ENCODE measurements at places on chromosomes 16 and 17. TPM values are rescaled to one million over a fixed set of nuclear protein-coding genes. Genes with fewer than 3 reads are reported as not detected.

Gene FOXF1
- 2.0 TPM for total RNA-seq

Gene ZPBP2
- total RNA-seq: 45.1 TPM

DNA sequence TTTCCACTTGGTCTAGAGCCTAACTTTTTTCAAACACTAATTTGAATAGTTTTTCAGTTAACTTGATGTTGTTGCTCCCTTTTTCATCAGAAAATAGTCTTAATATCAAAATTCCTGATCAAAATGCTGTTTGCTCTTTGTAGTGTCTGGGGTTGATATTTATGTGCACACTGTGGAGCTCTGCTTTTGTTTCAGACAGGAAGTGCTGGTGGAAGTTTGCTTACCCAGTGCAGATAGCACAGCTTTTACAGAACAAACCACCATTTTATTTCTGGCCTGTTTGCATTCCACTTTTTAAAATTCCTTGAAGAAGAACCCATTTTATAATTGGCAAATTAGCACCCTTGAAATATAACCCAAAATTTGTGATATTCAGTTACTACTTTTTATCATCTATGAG lies 125.4 kb downstream of the MRTFB start:
- no peaks in the 10 kb centered on the region for H3K36me3 ChIP-seq
- H3K4me1 ChIP-seq: peaks cover 4% of the 10 kb centered on the region
- no peak overlapping the region for H3K27ac ChIP-seq
- H3K27me3 ChIP-seq: no peaks in the 10 kb centered on the region
- no peak overlapping the region for H3K4me3 ChIP-seq

DNA sequence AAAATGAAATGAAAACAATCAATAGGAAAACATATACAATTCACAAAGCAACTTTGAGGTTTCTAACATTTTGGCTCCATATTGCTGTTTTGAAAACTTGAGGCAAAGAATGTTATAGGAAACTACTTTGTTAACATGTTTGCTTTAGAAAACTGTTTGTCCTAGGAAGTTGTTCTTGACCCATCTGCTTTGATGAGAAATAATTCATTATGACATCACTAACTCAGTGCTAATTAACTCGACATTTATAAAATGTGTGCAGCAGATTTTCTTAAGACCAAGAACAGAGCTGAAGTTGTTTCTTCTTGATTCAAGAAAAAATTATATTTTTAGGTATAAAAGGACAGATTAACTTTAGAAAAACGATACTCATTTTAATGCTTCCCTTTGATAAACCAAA lies 94.7 kb downstream of the SOX9 start:
- no peaks in the 10 kb centered on the region for H3K36me3 ChIP-seq
- H3K27ac ChIP-seq: no peak overlapping the region
- H3K27me3 ChIP-seq: no peaks in the 10 kb centered on the region
- no peak for DNase-seq
- peaks cover 7% of the 10 kb centered on the region for H3K4me1 ChIP-seq

Gene DNASE1L2
- total RNA-seq: 2.5 TPM

Gene LGALS3BP
- 845 TPM for total RNA-seq

GRCh38 chr17:2138318-2138717 lies 83.4 kb downstream of the HIC1 start:
- H3K4me1 ChIP-seq: no peaks in the 10 kb centered on the region
- H3K36me3 ChIP-seq: no peaks in the 10 kb centered on the region
- DNase-seq: no peak
- H3K27me3 ChIP-seq: no peaks in the 10 kb centered on the region

- no peaks in the 10 kb centered on the region for H3K36me3 ChIP-seq
Measured at GRCh38 chr16:75029854-75030253, 31.0 kb downstream of the ZNRF1 start.

GRCh38 chr17:77475016-77475976 lies 334.5 kb downstream of the SEC14L1 start:
- H3K27me3 ChIP-seq: no peaks in the 10 kb centered on the region
- H3K4me3 ChIP-seq: no peak overlapping the region
- peaks cover 100% of the 10 kb centered on the region for H3K4me1 ChIP-seq
- H3K36me3 ChIP-seq: no peaks in the 10 kb centered on the region
- DNase-seq: no peak

Gene NXN
- total RNA-seq: 26.0 TPM

Gene SSTR5
- not detected for total RNA-seq

- H3K27me3 ChIP-seq: no peaks in the 10 kb centered on the region
- H3K27ac ChIP-seq: peak overlapping the region; percentile 85
- DNase-seq: no peak
- no peaks in the 10 kb centered on the region for H3K36me3 ChIP-seq
Measured at GRCh38 chr16:4626396-4626795, 1.8 kb downstream of the MGRN1 start.

DNA sequence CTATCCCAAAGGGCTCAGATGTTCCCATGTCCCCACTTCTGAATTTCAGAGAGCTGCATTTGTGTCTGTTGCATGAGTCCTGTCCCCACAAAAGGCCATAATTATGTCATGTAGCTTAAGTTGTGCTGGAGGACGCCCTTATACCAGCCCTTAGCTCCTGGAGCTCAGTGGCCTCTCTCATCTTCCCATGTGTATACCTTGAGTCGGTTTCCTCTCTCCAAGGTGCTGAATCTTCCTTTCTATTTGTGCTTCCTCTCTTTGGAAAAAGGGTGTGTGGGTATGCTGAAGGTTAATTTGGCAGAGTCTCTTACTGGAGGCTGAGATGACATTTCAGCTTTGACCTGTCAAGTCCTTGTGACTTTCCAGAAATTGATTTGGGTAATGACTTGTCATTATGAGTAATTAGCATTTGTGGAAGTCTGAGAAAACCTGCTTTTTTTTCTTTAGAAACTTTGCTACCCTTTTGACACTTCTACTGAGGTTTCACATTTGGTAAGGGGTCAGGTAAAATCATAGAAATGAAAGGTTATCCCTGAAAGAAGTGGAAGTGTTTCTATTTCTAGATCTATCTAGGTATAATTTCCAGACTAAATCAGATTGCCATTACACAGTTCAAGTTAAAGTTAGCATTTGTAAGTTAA lies 185.4 kb downstream of the ABCC12 start:
- no peak for DNase-seq
- no peaks in the 10 kb centered on the region for H3K36me3 ChIP-seq
- no peak overlapping the region for H3K4me3 ChIP-seq
- no peak overlapping the region for H3K27ac ChIP-seq
- no peaks in the 10 kb centered on the region for H3K4me1 ChIP-seq
- H3K27me3 ChIP-seq: no peaks in the 10 kb centered on the region

DNA sequence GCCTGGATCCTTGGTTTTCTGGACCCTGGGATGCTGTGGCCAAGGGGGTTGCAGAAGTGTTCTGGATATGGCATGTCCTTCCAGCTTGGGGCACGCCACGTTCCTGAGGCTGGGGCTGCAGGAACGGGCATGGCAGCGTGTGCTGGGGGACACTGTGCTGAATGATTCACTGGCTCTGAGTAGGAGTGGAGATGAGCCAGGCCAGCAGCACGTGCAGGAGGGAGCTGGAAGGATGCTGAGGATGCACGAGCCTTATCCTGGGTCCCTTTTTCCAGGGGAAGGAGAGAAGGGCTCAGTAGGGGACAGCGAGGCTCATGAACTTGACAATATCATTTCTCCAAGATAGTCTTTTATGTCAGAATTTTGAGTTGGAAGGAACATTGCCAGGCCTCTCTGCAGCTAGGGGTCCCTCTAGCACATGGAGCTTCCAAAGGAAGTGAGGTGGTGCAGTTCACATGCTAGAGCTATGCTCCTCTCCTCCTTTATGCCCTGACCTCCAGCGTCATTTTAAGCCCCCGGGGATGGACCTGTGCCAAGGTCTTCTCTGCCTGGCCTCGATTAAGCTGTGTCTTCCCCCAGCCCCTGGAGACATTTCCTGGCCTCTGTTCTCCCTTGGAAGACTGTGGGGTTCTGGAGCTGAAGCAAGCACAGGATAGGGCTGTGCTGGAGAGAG lies 125.9 kb downstream of the OR1D5 start:
- peaks cover 5% of the 10 kb centered on the region for H3K4me1 ChIP-seq
- no peaks in the 10 kb centered on the region for H3K36me3 ChIP-seq
- H3K4me3 ChIP-seq: no peak overlapping the region
- H3K27ac ChIP-seq: no peak overlapping the region
- no peaks in the 10 kb centered on the region for H3K27me3 ChIP-seq

Gene DNAJA2
- 51.5 TPM for total RNA-seq

- peaks cover 20% of the 10 kb centered on the region for H3K4me1 ChIP-seq
- peak overlapping the region; percentile 73 for H3K27ac ChIP-seq
- no peaks in the 10 kb centered on the region for H3K27me3 ChIP-seq
- DNase-seq: peak; percentile 50
Measured at GRCh38 chr17:64262198-64262999, 661 bp downstream of the TEX2 start.

- H3K27ac ChIP-seq: no peak overlapping the region
- DNase-seq: no peak
- no peaks in the 10 kb centered on the region for H3K27me3 ChIP-seq
- no peak overlapping the region for H3K4me3 ChIP-seq
- H3K36me3 ChIP-seq: no peaks in the 10 kb centered on the region
- H3K4me1 ChIP-seq: no peaks in the 10 kb centered on the region
Measured at GRCh38 chr16:2329532-2329931, 11.0 kb downstream of the ABCA3 start.

- no peaks in the 10 kb centered on the region for H3K27me3 ChIP-seq
- no peaks in the 10 kb centered on the region for H3K36me3 ChIP-seq
- H3K4me1 ChIP-seq: no peaks in the 10 kb centered on the region
Measured at GRCh38 chr16:22092143-22092933, at the start of gene VWA3A. Gene VWA3A, plus strand, starts transcription at chr16:22092541. Its CDS starts 97 bp downstream, at chr16:22092638.

DNA sequence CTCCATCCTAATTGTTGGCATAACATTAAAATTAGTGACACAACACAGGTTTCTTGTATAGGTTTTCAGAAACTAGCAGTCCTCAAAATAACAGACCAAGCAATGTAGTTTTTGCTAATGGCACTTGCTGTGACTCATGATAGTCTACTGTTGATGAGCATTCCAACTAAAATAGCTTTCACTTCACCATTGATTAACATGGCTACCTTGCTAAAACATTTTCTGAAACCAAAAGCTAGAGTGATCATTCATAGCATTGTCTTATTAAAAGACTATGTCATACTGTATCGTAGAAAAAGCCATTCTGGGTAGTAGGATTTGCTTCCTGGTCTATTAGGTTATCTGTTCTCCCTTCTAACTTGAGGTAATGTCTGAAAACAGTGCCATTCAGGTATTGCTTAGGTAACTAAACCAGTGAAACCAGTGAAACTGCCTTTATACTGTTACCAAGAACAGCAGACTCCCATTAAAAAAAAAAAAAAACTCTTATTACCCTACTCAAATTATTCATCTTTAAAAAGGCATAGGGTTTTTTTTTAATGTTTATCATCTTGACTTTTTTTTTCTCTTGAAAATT lies 2.5 kb upstream of the CLTC start:
- no peak for DNase-seq
- H3K27ac ChIP-seq: no peak overlapping the region
- H3K4me3 ChIP-seq: no peak overlapping the region
- no peaks in the 10 kb centered on the region for H3K36me3 ChIP-seq
- H3K4me1 ChIP-seq: peaks cover 11% of the 10 kb centered on the region
- no peaks in the 10 kb centered on the region for H3K27me3 ChIP-seq

DNA sequence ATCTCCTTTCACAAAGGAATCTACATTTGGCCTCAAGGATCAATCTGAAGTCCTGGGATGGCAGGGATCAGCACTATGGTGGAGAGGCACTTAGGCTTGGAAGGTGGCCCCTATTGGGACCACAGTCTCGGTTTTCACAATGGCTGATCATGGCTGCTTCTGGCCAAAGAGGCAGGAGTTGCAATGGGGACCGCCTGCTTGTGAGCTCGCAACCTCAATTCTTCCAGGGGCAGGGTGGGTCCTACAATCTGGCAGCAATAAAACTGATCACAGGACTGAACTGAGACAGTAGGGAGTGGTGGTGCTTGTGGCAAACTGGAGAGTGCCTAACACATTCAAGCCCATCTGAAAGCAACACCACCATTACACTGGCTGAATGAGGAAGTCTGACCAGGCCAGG lies 83.1 kb downstream of the NETO2 start:
- DNase-seq: no peak
- H3K27ac ChIP-seq: no peak overlapping the region
- no peak overlapping the region for H3K4me3 ChIP-seq
- no peaks in the 10 kb centered on the region for H3K4me1 ChIP-seq
- no peaks in the 10 kb centered on the region for H3K27me3 ChIP-seq

Gene ASPA
- total RNA-seq: 5.0 TPM

DNA sequence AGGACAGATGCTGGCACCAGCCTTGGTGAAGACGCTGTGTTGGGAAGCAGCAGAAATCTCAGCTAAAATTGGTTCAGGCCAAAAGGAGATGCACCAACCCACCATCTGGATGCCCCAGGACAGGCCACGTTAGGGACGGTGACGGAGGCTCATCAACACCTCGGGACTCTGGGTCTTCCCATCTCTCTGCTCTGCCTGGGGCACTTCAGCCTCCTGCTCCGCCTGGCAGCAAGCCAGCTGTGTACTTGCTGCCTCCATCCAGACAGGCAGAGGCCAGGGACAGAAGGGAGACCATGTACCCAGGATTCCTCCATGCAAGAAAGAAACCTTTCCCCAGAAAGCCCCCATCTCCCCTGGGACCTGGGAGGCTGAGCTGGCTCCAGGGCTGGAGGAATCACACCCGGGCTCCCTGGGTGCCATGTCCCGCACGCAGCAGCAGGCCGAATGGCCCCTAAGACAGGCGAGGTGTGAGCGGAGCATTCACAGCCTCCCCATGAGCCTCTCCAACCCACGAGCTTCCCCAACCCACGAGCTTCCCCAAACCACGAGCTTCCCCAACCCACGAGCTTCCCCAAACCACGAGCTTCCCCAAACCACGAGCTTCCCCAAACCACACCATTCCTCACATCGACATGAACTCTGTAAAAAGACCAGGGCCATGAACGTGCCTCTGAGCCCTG lies 274.5 kb downstream of the C16orf95 start:
- H3K27me3 ChIP-seq: no peaks in the 10 kb centered on the region
- H3K36me3 ChIP-seq: no peaks in the 10 kb centered on the region
- no peak overlapping the region for H3K27ac ChIP-seq
- H3K4me1 ChIP-seq: peaks cover 15% of the 10 kb centered on the region
- no peak for DNase-seq

Gene UQCRC2
- total RNA-seq: 136 TPM

Gene RNF43
- total RNA-seq: 15.6 TPM

- no peak overlapping the region for H3K4me3 ChIP-seq
- DNase-seq: no peak
- no peaks in the 10 kb centered on the region for H3K27me3 ChIP-seq
- no peaks in the 10 kb centered on the region for H3K4me1 ChIP-seq
- no peaks in the 10 kb centered on the region for H3K36me3 ChIP-seq
Measured at GRCh38 chr16:17082095-17082882, 388.5 kb downstream of the XYLT1 start.

DNA sequence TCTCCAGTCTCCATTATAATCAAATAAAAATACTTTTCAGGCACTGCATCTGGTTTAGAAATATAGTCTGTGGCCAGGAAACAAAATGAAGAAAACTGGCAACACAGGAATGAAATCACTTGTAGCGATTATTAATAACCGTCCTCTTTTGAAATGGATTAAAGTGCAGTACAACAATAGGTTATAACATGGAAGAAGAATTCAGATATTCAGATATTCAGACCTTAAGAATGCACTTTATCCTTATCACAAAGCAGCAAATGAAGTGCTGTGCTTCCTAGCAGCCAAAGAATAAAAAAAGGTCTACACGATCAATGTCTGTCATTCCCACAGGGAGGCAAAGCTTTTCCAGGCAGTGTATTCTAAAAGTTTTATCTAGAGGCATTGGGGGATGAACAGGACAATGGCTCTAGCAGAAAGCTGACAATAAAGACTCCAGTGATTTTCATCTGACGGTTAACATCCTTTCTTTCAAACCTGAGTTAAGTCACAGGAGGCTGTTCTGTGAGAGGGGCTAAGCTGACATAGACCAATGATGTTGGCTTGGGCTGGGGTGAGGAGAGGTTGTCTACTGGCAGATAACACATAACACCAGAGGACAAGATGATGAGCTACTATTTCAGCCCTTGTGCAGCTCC lies 259.2 kb downstream of the SLC39A11 start:
- no peaks in the 10 kb centered on the region for H3K4me1 ChIP-seq
- no peaks in the 10 kb centered on the region for H3K36me3 ChIP-seq
- no peaks in the 10 kb centered on the region for H3K27me3 ChIP-seq
- H3K27ac ChIP-seq: no peak overlapping the region
- no peak overlapping the region for H3K4me3 ChIP-seq
